ENCODE measurements at places on chromosomes 4 and X. TPM values are rescaled to one million over a fixed set of nuclear protein-coding genes. Genes with fewer than 3 reads are reported as not detected.

CT45A1 gene
- total RNA-seq: not detected

SLC6A14 gene
- total RNA-seq: not detected

SPOCK3 gene
- total RNA-seq: 0.43 TPM

TSPAN7 gene
- total RNA-seq: 12.0 TPM

HEPH gene
- 1.8 TPM for total RNA-seq

POF1B gene
- total RNA-seq: 0.43 TPM

NRK gene
- 5.3 TPM for total RNA-seq

MED12 gene
- 33.2 TPM for total RNA-seq

BANK1 gene
- total RNA-seq: not detected

DAPP1 gene
- not detected for total RNA-seq

USP9X gene
- 174 TPM for total RNA-seq

ZNF827 gene
- 12.9 TPM for total RNA-seq

SPANXA2 gene
- total RNA-seq: not detected

PAGE4 gene
- total RNA-seq: not detected

LRCH2 gene
- total RNA-seq: 9.2 TPM

PJA1 gene
- total RNA-seq: 15.8 TPM

NR0B1 gene
- total RNA-seq: not detected

VEGFC gene
- 24.6 TPM for total RNA-seq

HMGB3 gene
- total RNA-seq: 41.6 TPM

ARHGAP6 gene
- 1.1 TPM for total RNA-seq

TCEAL4 gene
- total RNA-seq: 36.7 TPM

NEUROG2 gene
- not detected for total RNA-seq

EDNRA gene
- not detected for total RNA-seq

ATP1B4 gene
- not detected for total RNA-seq

PPARGC1A gene
- total RNA-seq: not detected

NSUN7 gene
- total RNA-seq: under 0.01 TPM

NPY1R gene
- 0.13 TPM for total RNA-seq

DCAF8L2 gene
- 0.07 TPM for total RNA-seq

PGAM4 gene
- total RNA-seq: not detected

SHOX gene
- total RNA-seq: not detected

AR gene
- total RNA-seq: 6.6 TPM
